ENCODE measurements at places on chromosomes 4 and X.

DNA sequence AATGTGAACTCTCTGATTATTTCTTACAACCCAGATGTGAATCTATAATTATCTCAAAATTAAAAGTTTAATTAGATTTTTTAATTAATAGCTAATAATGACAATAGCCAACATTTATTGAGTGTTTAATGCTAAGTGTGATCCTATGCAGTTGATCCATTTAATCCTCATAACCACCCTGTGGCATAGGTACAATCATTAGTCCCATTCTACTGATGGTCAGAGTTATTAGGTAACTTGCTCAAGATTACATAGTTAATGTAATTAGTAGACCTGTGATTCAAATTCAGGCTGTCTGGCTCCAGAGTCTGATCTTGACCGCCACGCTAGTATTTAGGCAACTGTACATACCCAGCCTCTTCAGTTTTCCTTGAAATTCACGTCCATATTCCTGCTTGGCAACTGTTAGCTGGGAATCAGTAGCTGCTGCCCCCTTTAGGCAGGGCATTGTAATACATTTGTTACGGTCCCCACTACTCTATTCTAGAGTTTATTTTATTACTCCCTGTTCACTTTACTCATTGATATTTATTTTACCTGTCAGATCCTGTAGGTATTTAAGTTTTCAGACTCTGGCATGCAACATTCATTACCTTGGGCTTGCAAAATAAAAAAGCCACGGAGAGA lies 20.6 kb upstream of the TEC start:
- no peak for DNase-seq

GRCh38 chr4:186931519-186931918 lies 207.9 kb upstream of the FAT1 start:
- DNase-seq = no peak

GRCh38 chr4:121073004-121073435 lies 685 bp upstream of the NDNF start:
- DNase-seq = no peak

- DNase-seq = no peak
These were observed 470.8 kb upstream of the IGFBP7 start for GRCh38 chr4:57580710-57581599.

DNA sequence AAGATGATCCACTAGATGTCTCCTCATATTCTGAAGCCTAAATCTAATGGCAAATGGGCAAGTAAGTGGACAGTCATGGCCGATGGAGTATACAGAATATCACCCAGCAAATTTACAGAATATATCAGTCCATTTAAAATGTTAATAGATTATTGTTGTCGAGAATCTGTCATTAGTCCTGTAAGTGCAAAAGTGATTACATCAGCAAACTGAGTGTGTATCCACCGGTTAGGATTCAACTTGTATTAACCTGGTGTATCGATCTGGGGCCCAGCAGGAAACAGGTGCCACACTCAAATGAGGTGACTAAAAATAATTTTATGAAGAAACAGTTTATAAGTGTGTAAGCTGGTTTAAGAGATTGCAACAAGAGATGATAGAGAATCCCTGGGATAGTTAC lies 367.9 kb upstream of the FAM47C start:
- no peak for DNase-seq

DNA sequence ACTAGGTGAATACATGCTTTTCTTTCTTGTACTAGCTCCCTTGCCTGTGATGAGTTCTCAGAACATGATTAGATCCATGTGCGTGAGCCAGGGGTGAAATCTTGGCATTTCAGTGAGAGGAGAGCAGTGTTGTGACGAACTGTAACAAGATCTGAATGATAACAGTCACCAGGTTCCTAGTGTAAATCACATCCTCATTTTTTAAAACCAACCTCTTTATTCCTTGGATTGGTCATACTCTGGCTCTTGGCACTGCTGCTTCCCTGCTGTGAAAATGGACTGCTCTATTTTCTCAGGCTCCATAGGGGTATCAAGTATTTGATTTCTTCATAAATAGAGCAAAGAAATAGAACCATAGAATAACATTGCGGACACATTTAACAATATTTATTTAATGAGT lies 206.3 kb downstream of the SLC4A4 start:
- no peak for DNase-seq

DNA sequence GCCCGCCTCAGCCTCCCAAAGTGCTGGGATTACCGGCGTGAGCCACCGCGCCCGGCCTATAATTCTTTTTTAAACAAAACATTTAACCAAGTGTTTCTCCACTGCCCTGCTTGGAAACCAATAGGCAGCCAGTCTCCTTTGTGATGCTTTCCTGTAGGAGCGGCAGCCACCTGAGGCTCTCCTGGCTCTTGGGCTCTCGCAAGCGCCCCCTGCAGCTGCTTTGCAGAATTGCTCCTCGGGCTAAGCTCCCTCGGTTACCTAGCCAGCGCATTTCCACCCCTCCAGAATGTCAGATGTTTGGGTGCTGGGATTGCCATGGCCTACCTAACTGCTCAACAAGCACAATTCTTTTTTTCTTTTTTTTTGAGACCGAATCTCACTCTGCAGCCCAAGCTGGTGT lies 7.7 kb downstream of the S100P start:
- DNase-seq = no peak

DNA sequence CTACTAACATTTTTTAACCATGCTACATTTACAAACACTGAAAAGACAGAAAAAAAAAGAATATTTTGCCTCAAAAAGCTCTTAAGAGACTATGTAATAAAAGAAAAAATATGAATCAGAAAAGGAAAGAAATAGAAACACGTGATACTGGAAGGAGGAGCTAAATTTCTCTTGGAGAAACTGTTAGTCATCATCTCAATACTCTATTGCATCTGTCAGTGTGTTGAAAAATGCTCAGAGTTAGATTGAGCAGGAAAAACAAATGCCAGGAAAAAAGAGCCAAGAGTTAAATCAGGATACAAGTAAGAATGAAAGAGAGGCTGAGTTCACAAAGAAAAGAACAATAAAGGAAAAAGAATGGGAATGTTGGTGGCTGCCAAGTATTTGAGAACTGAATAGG lies 2.6 kb downstream of the RAB28 start:
- no peak for DNase-seq

DNA sequence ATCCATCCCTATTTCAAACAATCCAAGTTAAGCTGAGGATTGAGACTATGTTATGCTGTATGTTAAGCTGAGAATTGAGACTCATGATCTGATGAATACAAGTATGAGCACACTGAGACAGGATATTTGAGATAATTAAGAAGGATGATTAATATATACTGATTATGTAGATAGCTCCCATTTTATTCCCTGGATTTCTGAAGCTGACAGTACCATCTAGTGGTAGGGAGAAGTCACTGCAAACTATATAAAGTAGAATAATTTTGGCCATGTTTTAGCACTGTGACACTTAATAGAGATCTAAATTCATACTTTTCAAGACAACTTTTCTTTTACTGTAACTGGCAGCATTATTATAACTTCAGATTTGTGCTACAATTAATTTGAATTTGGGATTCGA lies 63.8 kb upstream of the HPRT1 start:
- DNase-seq = no peak

DNA sequence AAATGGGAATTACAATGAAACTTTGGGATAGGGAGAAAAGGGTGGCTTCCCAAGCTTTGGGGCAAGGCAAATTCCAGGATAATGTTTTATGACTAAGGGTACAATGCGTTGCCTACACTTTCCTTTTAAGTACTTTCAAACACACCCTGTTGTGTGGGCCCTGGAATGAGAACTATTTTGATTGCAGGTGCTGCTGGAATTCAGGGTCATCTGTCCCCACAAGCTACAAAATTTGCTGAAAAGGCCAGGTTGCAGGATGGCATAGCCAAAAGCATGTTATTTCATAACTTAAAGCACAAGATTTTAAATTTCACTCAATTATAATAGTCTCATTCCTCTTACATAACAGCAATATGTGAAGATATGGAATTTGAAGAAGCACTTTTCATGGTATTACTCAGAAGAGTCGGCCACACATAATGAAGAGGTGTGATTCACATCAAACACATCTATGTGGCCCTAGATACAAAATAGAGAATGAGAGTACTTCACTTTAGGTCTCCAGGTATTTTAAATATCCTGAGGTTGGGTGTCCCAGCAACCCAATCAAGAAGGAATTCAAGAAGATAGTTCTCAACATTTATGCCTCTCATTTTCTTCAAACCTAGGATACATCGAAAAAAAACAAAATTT lies 89.3 kb downstream of the APBB2 start:
- no peak for DNase-seq

Measured in activated CD8-positive, alpha-beta memory T cell treated with anti-CD3 and anti-CD28 coated beads for 1 hour (primary cell).